Stimulated activated CD4-positive, alpha-beta T cell treated with anti-CD3 and anti-CD28 coated beads, Interleukin-2, amount 100 ng/mL, for 48 hours (primary cell): ENCODE measurements at places on chromosomes 6 and 20.

DNA sequence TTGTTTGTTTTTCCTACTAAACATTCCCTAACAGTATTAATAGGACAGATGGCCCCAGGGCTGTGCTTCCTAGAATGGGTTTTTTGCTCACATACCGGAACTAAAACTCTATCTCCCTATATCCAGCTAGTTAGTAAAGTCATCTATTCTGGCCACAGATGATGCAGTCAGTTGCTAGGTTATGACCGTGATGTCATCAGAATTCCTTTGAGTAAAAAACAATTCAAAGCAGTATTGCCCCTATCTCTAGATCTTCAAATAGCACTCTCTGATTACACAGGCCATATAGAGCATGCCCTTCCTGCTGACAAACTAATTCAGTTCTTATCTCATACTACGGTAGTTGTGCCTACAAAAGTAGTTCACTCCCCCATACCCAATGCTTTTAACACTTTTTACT is 17.9 kb upstream of the ZNF451 start:
- DNase-seq, result no peak

DNA sequence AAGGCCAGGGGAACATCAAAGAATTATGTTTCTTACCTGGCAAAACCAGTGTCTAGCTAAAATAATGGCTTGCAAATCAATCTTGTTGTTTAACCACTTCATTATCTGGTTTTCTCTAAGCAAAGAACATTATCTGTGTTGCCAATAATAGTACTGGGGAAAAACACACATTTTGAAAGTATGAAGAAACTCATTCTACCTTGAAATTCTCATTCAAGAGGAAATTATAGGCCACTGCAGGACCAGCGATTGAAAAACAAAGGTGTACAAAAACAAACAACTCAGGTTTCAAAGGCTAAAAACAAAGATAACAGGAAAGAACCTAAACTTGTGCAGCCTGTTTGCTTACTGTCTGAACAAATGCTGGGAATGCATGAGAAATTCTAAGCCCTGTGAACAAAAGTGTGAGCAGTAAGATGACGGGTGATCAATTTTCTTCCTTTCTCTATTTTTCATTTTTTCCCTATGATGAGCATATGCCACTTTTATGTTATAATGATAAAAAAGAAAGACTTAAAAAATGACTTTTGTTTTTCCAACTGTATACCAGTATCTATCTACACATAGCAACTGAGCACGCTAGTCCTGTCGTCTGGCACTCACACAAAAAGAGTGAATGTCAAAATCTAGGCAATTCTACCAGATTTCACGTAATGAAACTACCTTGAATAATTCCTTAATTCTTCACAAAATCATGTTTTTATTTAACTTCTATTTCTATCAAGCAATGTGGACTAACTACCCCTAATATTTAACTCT is 117.9 kb downstream of the SGK1 start:
- DNase-seq, result no peak

- DNase-seq, result no peak
These were observed 71.8 kb downstream of the ATG5 start for GRCh38 chr6:106253731-106254130.

DNA sequence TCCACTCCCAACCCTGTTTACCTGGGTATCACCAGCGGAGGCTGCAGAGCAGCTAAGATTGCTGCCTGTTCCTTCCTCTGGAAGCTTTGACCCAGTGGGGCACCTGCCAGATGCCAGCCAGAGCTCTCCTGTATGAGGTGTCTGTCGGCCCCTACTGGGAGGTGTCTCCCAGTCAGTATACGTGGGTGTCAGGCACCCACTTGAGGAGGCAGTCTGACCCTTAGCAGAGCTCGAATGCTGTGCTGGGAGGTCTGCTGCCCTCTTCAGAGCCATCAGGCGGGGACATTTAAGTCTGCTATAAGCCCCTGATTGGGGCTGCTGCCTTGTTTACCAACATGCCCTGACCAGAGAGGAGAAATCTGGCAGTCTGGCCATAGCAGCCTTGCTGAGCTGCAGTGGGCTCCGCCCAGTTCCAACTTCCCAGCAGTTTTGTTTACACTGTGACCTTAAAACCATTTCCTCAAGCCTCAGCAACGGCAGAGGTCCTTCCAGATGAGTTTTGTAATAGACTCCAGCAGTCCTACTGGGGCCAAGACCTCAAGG is 2.8 kb downstream of the RAET1E start:
- DNase-seq, result no peak

DNA sequence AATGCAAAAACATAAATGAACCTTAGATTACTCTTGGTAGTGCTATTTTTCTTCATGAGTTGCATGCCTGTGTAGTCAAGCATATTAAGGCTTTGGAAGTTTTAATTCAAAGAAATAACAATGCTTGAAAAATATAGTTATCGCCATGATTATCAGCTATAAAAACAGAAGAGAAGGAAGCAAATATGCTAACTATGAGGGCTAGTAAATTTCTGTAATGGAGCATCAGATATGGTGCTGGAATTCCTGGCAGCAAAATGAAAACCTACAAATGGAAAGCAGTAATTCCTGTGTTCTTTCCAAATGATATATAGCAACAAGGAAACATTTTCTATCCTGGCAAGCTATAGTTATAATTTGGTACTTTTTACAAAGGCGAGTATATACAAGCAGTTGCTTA is 29.7 kb downstream of the DOP1A start:
- DNase-seq, result no peak

DNA sequence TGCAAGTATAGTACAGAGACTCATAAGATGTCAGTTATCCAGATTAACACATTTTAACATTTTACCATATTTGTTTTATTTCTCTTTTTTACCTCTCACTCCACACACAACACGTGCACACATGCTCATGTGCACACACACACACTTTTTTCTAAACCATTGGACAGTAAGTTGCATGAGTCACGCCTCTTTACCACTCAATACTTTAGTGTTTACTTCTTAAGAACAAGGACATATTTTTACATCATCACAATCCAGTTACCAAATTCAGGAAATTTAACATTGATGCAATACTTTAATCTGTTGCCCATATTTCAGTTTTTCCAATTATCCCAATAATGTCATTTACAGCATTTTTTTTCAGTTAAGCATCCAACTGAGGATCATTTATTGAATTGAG is 109.0 kb downstream of the RIN2 start:
- DNase-seq, result no peak

GRCh38 chr6:109687271-109687761 is 3.7 kb downstream of the AK9 start:
- no peak for DNase-seq

DNA sequence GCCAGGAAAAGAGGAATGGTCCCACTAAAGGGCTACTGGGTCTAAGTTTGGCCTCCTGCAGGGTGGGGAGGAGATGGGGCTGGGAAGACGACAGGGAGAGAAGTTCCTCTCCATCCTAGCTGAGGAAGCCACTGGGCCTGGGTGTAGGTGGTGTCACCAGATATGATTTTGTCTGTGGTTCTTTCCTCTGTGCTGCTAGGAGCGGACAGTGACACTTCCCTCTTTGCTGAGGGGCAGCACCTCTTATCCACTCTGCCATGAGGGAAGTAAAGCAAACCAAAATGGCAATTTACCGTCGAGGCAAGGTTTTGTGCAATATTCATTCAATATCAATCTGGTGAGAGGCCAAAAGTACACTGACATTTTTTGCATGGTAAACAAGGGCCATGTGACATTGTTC is 33.0 kb upstream of the NR2E1 start:
- DNase-seq, result no peak

DNA sequence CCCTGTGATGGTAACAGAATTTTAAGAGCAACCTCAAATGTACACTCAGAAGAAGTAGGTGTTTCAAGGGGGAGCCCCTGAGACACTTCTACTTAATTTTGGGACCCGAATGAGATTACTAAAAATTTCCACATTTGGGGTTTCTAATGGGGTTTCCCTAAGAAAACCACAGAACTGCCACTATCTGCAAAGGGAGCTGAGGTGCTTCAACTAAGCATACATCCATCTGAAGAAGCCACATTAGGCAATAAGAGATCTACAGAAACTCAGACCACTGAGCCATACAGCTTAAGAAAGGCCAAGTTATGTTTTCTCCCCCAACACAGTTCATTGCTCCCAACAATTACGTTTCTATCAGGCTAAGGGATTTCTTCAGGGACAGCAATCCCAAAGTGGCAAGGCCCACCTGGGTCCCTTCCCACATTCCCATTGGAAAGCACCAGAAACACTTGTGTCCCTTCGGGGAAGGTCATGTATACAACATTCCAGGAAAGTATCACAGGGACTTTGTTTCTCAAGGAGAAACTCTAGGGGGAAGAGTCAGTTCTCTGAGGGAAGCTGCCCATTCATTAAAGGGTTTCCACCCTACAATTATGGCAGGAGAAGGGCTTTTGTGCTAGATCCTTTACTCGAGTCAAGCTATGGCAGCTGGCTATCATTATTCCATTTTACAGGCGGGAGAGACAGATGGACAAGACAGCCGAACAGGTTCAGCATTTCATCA is 5.0 kb downstream of the BCL2L1 start:
- no peak for DNase-seq

DNA sequence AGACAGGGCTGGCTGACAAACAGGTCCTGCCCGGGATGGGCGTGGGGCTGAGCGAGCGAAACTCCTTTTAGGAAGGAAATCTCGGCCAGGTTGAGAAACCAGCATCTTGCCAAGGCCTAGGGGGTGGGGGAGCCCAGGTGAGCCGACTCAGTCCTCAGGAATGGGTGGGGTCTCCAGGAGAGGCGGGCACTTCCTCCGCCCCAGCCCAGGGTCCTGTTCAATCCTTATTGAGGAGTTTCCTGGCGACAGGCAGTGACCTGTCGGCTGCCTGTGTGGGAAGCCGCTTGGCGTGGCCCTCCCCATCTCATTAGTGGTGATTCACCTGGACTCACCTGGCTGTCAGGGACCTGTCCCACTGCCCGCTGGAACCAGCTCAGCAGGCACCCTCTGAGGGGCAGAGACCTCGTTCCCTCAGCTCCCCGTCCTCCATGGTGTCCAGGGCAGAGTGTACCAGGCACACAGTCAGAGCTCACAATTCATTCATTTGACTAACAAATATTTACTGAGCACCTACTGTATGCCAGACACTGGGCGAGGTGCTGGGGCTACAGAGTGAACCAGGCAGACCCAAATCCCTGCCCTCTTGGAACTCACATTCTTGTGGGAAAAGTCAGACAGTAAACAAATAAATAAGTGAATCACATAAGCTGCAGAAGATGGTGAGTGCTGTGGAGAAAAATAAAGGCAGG is 51.1 kb downstream of the FGD2 start:
- DNase-seq, result no peak

DNA sequence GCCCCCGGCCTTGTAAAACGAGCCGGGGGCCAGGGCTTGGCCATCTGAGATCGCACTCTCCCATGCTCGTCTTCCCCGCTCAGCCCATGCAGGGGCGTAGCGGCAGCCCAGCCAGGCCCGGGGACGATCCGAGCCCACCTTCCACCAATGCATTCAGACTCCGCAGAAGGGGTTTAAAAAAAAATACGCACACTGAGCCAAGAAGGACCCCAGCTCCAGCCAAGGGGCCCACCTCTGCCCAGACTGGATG is 320 bp downstream of the GSTA4 start:
- no peak for DNase-seq

GRCh38 chr20:57450931-57451330 is 59.7 kb downstream of the RBM38 start:
- no peak for DNase-seq

DNA sequence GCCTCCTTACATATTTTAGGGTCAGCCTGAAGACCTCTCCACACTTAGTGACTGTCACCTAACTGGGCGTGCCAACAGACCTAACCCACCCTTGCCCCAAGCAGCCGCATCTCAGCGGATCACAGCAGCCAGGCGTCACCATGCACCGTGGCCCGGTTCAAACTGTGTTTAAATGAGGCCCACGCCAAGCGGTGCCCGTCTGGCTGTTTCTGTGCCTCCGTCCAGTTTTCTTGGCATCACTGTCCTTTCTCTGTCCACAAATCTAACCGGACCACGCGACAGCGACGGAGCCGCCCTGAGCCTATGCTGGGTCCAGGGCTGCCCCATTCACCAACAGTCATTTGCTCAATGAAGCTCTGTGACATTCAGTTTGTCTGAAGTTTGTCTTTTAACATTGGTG is 393.3 kb downstream of the THBS2 start:
- no peak for DNase-seq

GRCh38 chr20:17438436-17439039 is 92.6 kb downstream of the BFSP1 start:
- no peak for DNase-seq

- no peak for DNase-seq
These were observed 119.6 kb downstream of the CDH4 start for GRCh38 chr20:61371501-61372136.

DNA sequence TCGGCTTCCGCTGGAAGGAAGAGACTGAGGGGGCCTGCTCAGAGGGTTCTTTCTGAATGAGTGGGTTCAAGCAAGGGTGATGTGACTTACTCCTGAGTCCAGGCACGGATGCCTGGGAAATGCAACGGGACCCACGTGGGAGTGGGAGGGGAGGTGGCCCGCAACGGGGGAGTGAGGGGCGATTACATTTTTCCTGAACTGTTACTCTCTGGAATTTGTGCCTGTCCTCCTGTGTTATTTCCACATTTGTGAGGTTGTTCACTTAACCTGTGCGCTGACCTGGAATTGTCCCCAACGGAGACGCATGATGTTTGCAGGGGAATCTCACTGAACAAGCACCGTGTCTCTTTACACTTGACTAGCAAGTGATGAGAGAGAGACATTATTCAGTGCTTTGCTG is 209.4 kb downstream of the CDH4 start:
- DNase-seq, result no peak

GRCh38 chr6:121516331-121516730 is 80.9 kb downstream of the GJA1 start:
- no peak for DNase-seq

GRCh38 chr6:116352515-116353471 is 18.0 kb upstream of the DSE start:
- DNase-seq, result no peak

GRCh38 chr6:156634951-156635371 is 142.2 kb upstream of the ARID1B start:
- no peak for DNase-seq

DNA sequence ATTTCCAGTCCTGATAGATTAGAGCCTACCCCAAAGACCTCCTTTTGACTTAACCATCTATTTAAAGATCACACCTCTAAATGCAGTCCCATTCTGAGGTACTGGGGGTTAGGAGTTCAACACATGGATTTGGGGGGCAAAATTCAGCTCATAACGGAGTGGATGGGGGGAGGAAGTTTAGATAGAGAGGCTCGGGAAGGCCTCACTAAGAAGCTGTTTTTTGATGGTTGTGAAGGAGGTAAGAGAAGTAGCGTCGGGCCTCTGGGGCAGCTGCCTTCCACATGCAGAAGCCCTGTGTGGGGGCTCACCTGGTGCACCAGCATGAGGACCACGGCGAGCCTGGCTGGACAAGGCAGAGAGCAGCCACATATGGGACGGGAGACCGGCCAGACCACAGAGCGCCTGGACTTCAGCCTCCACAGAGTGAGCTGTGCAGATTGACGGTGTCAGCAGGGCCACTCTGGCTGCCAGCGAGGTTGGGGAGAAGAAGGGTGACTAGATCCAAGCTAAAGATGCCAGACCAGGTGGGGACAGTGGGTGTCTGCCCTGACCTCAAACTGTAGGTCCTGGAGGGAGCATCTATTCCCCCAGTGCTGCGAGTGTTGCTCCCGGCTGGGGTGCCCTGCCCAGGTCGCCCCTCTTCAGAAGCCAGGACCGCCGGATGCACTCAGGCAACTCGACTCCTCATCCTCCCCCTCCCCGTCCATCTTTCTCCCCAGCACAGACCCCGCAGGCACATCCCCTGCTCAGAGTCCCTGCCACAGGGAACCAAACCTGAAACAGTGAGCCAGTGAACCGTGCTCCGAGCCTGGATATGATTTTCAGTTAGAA is 5.1 kb upstream of the SYNJ2 start:
- no peak for DNase-seq

GRCh38 chr20:15196547-15197255 is 859.3 kb upstream of the FLRT3 start:
- DNase-seq, result no peak

- DNase-seq, result no peak
These were observed 526.1 kb downstream of the CDH26 start for GRCh38 chr20:60484316-60484715.
